Right renal cortex interstitium (tissue), 3 donors: ENCODE measurements at places on chromosomes 5 and 9. TPM values are rescaled to one million over a fixed set of nuclear protein-coding genes. Genes with fewer than 3 reads are reported as not detected.
A peak's percentile ranks its signal among the peaks of the same experiment; 100 is the strongest.

The ZCCHC9 gene
- polyA plus RNA-seq: 40.4 TPM

The PPP3R2 gene
- not detected for polyA plus RNA-seq

The PPIP5K2 gene
- 91.6 TPM for polyA plus RNA-seq

The GLRA1 gene
- polyA plus RNA-seq: not detected

The STK32A gene
- 14.3 TPM for polyA plus RNA-seq

The IL11RA gene
- 44.1 TPM for polyA plus RNA-seq

The ARHGEF37 gene
- 6.9 TPM for polyA plus RNA-seq

The NEUROG1 gene
- not detected for polyA plus RNA-seq

The NR5A1 gene
- 0.11 TPM for polyA plus RNA-seq

The CDH9 gene
- polyA plus RNA-seq: 12.7 TPM

The GAS1 gene
- polyA plus RNA-seq: 45.8 TPM

GRCh38 chr5:100772006-100772405 is 131.1 kb downstream of the ST8SIA4 start:
- DNase-seq: no peak

- peak; percentile 52 for DNase-seq
Measured at GRCh38 chr9:124941679-124942561, 1.0 kb upstream of the GOLGA1 start.

DNA sequence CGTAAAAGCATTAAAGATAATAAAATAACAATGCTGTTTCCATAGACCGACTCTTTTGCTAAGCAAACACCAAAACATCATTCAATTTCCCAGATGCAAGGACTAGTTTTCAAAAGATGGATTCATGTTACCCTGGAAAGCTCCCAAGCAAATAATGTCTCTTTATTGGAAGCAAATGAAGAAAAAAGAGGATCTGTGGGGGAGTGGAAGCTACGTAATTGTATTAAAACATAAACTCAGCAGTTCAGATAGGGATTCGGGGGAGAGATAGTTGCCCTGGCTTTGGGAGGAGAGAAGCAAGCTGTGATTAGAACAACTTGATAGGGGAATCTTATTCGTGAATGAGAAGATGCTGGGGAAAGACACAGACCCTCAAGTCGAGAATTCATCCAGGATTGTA is 491.0 kb upstream of the CLINT1 start:
- peak; percentile 9 for DNase-seq

DNA sequence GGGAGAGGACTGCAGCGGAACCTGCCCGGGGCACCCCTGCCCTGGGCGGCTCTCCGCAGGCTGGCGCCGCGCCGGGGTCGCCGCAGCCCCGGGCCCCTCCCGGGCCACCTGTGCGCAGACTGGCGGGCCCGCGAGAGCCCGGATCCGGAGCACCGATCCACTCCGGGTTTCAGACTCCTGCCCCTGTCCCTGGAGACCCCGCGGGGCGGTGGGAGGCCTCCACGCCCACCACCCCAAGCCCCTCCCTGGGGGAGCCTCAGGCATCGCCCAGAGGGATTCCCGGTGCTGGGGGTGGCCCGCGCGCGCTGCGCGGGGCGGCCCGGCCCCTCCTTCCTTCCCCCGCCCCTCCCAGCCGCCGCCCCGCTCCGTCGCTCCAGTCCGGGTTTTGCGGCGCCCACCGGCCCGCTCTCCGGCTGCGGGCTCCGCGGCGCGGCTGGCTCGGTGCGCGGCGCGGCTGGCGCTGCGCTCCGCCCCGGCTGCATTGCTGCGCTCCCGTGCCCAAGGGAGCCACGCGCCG is at the start of gene UNC5A:
Gene UNC5A, plus strand, starts transcription at position 479 of the 517 bp plus-strand sequence. CDS start 192 bp downstream, outside the sequence.
- DNase-seq: peak; percentile 45

- DNase-seq: no peak
Measured at GRCh38 chr9:6052293-6052919, 37.0 kb upstream of the RANBP6 start.

GRCh38 chr5:39187831-39188731 is 31.3 kb downstream of the FYB1 start:
- no peak for DNase-seq

GRCh38 chr5:120367896-120368634 is 96.0 kb upstream of the PRR16 start:
- DNase-seq: no peak

- no peak for DNase-seq
Measured at GRCh38 chr9:130174920-130175321, 2.7 kb downstream of the NCS1 start.

GRCh38 chr5:115295777-115296123 is 704 bp downstream of the CCDC112 start:
- DNase-seq: no peak

- DNase-seq: no peak
Measured at GRCh38 chr5:178461004-178461730, 129.0 kb downstream of the COL23A1 start.

GRCh38 chr5:93433422-93433821 is 147.6 kb downstream of the NR2F1-AS1 start:
- no peak for DNase-seq

DNA sequence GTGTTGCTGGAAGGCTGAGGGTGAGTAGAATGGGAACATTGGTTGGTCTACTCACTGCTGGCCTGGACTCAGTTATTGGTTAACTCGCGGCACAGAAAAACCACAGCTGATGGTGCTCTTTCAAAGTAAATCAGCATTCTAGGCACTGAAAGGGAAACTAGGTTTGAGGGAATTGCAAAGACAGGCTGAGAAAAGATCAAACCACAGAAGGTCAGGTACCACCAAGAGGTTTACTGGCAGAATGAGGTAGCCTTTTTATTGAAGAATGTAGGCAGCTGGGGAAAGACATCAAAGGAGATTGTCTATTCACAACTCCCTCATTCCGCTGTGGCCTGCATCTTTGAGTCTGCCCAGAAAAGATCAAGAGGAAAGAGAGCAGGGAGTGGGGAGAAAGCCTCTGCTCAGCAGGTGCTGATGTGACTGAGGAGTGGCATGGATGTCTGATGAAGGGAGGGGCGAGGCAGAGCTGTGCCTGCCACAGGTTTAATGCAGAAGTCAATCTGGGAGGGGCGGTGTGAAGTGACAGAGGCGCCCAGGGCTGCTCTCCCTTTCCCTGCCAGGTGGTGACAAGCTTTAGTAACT is 255.5 kb downstream of the MAN2A1 start:
- DNase-seq: no peak

DNA sequence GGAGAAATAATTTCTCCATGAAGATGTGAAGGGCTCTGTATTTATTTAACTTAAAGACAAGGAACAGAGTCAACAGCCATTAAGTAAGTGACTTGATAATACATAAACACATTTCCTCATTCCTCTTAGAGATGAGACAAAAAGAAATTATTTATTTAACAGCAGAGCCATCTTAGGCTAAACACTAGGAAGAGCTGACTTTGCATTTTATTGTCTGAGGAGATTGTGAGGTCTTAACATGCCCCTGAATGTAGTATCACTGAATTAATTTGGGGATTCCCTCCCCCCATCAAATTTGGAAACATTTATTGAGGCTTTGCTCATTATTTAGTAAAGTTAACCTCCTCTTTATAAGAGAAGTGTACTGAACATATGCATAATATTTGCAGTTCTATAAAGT is 35.2 kb downstream of the TAS2R1 start:
- DNase-seq: no peak

GRCh38 chr9:108933718-108934322 is at the start of gene ELP1:
Gene ELP1, minus strand, starts transcription at chr9:108934124. Its CDS starts 2,978 bp downstream, at chr9:108931146.
- peak; percentile 88 for DNase-seq

DNA sequence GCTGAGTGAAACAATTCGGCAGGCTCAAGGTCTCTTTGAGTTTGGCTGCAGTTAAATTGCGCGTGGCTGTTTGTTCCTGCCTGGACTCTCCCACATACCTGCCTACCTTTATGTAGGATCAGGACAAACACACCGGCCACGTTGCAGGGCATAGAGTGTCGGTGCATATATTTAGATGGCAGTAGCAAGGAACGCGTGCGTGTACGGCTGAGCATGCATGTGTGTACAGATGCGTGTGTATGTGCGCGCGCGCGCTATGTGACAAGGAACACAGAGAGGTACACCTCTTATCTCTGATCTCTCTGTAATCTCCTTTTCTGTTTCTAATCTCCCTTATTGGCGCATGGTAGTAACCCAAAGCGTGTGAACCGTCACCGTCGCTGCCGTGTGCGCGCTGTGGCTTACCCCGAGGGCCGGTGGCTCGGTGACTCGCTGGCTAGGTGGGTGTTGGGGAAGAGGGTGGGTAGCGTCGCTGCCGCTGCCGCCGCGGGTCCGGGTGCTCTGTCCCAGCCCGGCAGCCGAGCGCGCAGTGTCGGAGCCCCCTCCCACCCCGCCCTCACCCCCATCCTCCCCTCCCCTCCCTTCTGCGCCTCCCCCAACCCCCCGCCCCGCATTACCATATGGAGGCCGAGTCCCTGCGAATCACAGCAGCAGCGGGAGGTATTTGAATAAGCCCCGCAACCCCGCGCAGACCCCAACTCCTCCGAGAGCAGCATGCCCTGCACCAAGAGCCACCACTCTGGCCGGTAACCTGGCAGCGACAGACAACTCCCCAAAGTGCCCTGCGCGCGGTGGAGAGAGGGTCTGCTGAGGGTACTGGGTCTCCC is 204.8 kb downstream of the MEF2C start:
- DNase-seq: no peak

DNA sequence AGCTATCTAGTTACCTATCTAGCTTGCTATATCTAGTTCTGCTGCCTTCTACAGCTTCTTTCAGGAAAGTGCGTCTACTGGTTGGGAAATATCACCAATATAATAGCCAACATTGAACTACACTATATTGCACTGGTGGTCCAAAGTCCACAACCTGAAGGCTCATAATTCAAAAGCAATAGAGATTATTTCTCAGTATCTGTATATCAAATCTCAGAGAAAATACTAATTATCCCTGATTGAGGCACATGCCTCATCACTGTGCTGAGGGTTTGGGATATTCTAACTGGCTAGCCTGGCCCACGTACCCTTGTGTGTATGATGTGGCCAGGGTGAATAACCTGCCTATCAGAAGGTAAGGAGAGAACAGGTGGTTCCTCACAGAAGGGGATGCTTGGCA is 53.8 kb downstream of the SH3RF2 start:
- DNase-seq: no peak

DNA sequence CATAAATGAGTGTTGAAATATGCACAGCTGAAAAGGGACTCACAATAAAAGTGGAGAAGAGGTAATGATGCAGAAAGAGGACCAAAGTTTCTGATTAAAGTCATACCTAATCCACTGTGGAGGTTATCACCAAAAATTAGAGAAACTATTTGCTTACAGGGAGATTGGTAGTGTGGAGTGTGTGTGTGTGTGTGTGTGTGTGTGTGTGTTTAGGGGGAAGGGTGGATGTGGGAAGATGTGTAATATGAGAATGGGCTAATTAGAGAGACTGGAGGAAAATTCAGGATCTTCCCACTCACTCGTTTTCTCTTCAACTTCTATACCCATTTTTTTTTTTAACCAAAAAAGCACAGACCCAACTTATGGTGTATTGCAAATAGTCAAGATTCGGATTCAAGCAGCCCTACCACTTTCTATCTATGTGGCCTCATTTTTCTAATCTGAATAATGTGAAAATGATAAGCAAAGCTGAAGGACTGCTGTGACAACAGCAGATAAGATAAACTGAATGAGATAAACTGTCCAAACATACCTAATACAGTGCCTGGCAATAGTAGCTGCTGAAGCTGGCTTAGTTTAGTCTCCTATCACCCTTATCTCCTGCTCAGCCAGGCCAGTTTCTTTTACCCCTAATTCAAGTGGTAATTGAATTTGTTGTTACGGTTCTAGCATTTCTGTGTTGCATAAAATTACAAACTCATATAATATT is 501.1 kb downstream of the KDM4C start:
- no peak for DNase-seq

DNA sequence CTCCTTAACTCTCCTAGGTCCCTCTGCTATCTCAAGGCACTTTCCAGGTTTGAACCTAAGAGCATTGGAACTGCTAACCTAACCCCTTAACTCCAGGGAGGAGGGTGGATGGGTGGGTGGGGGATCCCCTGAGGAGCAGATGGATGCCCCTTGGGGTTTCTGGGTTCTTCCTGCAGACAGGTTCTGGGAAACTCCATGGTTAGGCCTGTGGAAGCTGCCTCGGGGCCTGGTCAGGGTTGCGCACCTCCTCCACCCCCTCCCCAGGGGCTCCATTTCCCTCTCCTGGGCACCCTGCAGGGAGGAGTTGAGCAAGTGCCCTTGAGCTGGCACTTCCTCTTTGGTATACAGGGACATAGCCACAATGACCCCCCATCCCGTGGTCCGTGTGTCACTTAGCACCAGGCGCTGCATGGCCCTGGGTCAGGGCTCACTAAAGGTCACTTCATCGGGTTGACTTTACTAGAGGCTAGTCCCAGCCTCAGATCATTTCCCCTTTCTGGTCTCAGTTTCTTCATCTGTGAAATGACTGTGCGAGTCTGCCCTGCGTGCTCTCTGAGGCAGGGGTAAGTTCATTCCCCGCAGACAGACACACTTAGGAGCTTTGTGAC is 16.0 kb downstream of the CXXC5 start:
- DNase-seq: no peak

GRCh38 chr9:124809211-124809610 is 32.3 kb downstream of the OLFML2A start:
- DNase-seq: no peak

DNA sequence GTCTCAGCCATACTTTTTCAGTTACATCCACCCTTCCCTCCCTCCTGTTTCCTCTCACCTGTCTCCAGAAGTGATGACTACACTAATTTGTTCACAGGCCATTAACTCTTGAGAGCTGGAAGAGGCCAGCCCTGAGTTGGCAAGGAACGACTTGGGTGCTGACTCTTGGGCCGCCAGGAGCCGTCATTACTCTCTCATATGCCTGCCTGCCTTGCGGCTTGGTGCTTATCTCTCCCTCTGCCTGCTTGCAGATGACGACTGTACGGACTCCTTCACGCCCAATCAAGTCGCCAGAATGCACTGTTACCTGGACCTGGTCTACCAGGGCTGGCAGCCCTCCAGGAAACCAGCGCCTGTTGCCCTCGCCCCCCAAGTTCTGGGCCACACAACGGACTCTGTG is 66.1 kb downstream of the PAPPA start:
- peak; percentile 45 for DNase-seq

GRCh38 chr5:150320044-150320613 is 17.4 kb upstream of the ARSI start:
- DNase-seq: no peak

DNA sequence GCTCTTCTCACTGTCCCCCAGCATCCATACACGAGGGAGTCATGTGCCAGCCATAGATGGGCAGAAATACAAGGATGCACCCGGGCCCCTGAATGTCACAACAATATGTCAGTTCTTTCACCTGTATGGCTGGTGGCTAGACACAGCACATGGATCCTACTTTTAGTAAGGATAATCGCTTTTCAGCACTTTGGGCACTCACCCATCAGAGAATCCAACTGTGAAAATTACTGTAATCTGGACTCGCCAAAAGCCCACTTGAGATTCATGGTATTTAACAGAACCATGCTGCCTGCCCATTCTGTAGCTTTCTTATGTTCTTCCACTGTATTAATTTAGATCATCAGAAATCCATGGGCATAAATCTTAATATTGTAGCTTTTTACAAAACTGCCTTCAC is 124.8 kb downstream of the FRMD3 start:
- no peak for DNase-seq

GRCh38 chr5:67123819-67124218 is 72.8 kb downstream of the CD180 start:
- DNase-seq: no peak
